ENCODE measurements at places on chromosomes 5 and 9. TPM values are rescaled to one million over a fixed set of nuclear protein-coding genes. Genes with fewer than 3 reads are reported as not detected.

TTLL11 gene
- 6.6 TPM for total RNA-seq

AGPAT2 gene
- 38.0 TPM for total RNA-seq

SPINK6 gene
- not detected for total RNA-seq

ECPAS gene
- 89.7 TPM for total RNA-seq

CCNO gene
- 0.43 TPM for total RNA-seq

ZNF462 gene
- 98.4 TPM for total RNA-seq

RANBP17 gene
- 15.9 TPM for total RNA-seq

LHX2 gene
- total RNA-seq: not detected

CDH6 gene
- 90.1 TPM for total RNA-seq

MYOZ3 gene
- 5.5 TPM for total RNA-seq

DNA sequence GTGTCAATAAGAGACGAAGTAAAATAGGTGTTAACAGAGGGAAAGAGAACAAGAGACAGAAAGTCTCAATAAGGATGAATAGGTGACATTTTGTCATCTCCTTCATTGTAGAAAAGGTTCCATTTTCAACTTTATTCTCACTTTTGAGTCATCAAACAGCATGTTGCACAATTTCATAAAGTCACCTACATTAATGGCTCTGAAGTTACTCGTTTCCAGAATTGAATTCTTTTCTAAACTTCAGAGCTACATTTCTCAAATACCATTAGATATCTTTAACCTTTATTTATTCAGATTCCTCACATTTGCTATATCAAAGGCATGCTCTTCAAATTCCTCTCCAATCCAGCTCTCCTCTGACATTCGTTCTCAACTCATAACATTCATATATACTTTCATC, 13.1 kb downstream of the ADAMTS6 start:
- no peaks in the 10 kb centered on the region for H3K27me3 ChIP-seq
- DNase-seq: peak; percentile 47
- H3K4me1 ChIP-seq: no peaks in the 10 kb centered on the region
- no peak overlapping the region for H3K4me3 ChIP-seq

DNA sequence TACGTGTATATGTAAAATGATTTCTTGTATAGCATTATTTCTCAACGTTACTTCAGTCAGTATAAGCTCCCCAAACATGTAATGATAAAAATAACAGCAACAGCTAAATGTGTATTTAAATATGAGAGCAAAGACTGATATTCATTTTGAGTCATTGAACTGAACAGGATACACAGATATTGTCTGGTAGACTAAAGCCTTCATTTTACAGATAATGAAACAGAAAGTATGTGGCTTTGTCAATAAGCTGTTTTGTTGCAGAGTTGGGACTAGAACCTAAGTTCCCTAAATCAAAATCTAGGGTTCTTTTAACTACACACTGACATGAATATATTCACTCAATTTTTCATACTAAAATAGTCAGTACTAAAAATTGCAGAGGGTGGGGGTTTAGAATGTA, 80.4 kb upstream of the MARCHF11 start:
- H3K27ac ChIP-seq: no peak overlapping the region
- no peaks in the 10 kb centered on the region for H3K36me3 ChIP-seq

GRCh38 chr9:109253637-109254284, 67.1 kb downstream of the EPB41L4B start:
- H3K4me3 ChIP-seq: no peak overlapping the region
- no peaks in the 10 kb centered on the region for H3K36me3 ChIP-seq
- peak; percentile 88 for DNase-seq
- no peaks in the 10 kb centered on the region for H3K27me3 ChIP-seq
- peaks cover 41% of the 10 kb centered on the region for H3K4me1 ChIP-seq

GRCh38 chr9:14441976-14442651, 128.2 kb upstream of the NFIB start:
- no peak for DNase-seq
- no peak overlapping the region for H3K4me3 ChIP-seq
- peaks cover 4% of the 10 kb centered on the region for H3K4me1 ChIP-seq

GRCh38 chr9:96067600-96067999, 192.1 kb downstream of the ERCC6L2 start:
- H3K4me1 ChIP-seq: no peaks in the 10 kb centered on the region
- no peak overlapping the region for H3K4me3 ChIP-seq
- peaks cover 13% of the 10 kb centered on the region for H3K27me3 ChIP-seq
- no peak for DNase-seq
- no peak overlapping the region for H3K27ac ChIP-seq
- no peaks in the 10 kb centered on the region for H3K36me3 ChIP-seq

GRCh38 chr5:72101828-72102227, 5.4 kb upstream of the MAP1B start:
- no peaks in the 10 kb centered on the region for H3K36me3 ChIP-seq
- H3K4me1 ChIP-seq: peaks cover 3% of the 10 kb centered on the region
- H3K27ac ChIP-seq: no peak overlapping the region
- no peaks in the 10 kb centered on the region for H3K27me3 ChIP-seq

GRCh38 chr5:140628711-140629110, 4.3 kb downstream of the CD14 start:
- peaks cover 22% of the 10 kb centered on the region for H3K27me3 ChIP-seq
- peaks cover 16% of the 10 kb centered on the region for H3K4me1 ChIP-seq
- no peaks in the 10 kb centered on the region for H3K36me3 ChIP-seq
- H3K27ac ChIP-seq: no peak overlapping the region
- no peak for DNase-seq
- no peak overlapping the region for H3K4me3 ChIP-seq

All from astrocyte (in vitro differentiated cells and primary cell).